ENCODE measurements at places on chromosomes 6 and 20. TPM values are rescaled to one million over a fixed set of nuclear protein-coding genes. Genes with fewer than 3 reads are reported as not detected.

GRCh38 chr6:167828325-167828956 lies 1.7 kb downstream of the AFDN start:
- H3K4me3 ChIP-seq, result peak overlapping the region; percentile 37
- DNase-seq, result no peak
- H3K27ac ChIP-seq, result peak overlapping the region; percentile 69
- peaks cover 67% of the 10 kb centered on the region for H3K4me1 ChIP-seq

Gene SAMD10
- total RNA-seq, result 3.5 TPM

Gene CST4
- total RNA-seq, result not detected

GRCh38 chr6:47810885-47811284 lies 29.1 kb downstream of the OPN5 start:
- H3K36me3 ChIP-seq, result no peaks in the 10 kb centered on the region
- H3K4me1 ChIP-seq, result no peaks in the 10 kb centered on the region
- H3K27ac ChIP-seq, result no peak overlapping the region
- H3K27me3 ChIP-seq, result no peaks in the 10 kb centered on the region
- DNase-seq, result no peak

DNA sequence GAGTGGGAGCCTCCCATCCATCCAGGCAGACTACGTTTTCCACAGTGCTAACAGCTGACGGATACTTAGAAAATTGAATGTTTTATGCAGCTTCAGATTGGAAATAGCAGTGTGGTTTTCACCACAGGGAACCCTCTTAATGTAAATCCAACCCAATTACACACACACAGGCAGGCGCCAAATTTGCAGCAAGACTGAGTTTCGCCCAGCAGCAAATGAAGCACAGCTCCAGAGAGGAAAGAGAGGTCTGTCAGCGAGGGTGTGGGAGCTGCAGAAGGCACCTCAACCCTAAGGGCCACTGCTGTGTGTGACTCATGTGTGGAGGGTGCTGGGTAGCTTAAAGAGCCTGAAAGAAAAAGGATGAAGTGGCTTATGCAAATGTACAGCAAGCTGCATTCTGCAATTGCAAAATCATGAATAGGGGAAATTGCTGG lies 365.7 kb downstream of the MAFB start:
- H3K4me3 ChIP-seq, result no peak overlapping the region
- no peak overlapping the region for H3K27ac ChIP-seq
- H3K27me3 ChIP-seq, result no peaks in the 10 kb centered on the region
- H3K36me3 ChIP-seq, result no peaks in the 10 kb centered on the region
- no peak for DNase-seq
- no peaks in the 10 kb centered on the region for H3K4me1 ChIP-seq

GRCh38 chr20:47356526-47357295 lies at the start of gene ZMYND8:
Gene ZMYND8 (minus strand): TSS chr20:47356699. CDS start chr20:47356670, 29 bp downstream.
- peak; percentile 86 for DNase-seq
- peak within 1 kb of the TSS; percentile 35 for H3K4me3 ChIP-seq
- H3K4me1 ChIP-seq, result peaks cover 100% of the 10 kb centered on the region

Gene HMGN3
- 105 TPM for total RNA-seq

DNA sequence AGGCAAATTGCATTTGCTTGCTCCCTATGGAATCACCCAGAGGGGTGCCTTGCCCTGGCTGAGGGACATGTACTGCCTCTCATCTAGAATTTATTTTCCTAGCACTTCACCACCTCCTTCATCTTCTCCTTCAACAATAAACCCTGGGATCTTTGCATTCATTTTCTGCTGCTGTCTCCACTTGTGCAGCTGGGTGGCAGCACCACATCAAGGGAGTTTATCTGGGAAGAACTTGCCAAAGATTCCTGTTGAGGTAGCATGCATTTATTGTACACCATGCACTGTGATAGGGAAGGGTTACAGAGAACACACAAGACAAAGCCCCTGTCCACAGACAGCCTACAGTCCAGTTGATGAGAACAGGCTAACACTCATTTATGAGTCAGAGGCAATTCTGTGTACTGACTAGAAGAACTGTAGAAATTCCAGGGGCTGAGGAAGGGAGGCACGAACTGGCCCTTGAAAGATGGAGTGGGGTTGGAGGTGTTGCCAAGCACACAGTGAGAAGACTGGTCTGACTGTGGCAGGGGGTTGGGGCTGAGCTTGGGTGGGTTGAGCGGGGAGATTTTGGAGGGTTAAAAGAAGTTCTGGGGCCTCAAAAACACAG lies 17.5 kb downstream of the C20orf173 start:
- H3K27me3 ChIP-seq, result no peaks in the 10 kb centered on the region
- no peak overlapping the region for H3K27ac ChIP-seq
- no peak for DNase-seq
- no peaks in the 10 kb centered on the region for H3K4me1 ChIP-seq
- H3K36me3 ChIP-seq, result peaks cover 47% of the 10 kb centered on the region

Gene HLA-G
- 0.45 TPM for total RNA-seq

Gene CLIC5
- total RNA-seq, result 272 TPM

Gene SCRT2
- total RNA-seq, result not detected

Gene OR12D1
- not detected for total RNA-seq

Gene TUBB2B
- total RNA-seq, result 1.5 TPM

DNA sequence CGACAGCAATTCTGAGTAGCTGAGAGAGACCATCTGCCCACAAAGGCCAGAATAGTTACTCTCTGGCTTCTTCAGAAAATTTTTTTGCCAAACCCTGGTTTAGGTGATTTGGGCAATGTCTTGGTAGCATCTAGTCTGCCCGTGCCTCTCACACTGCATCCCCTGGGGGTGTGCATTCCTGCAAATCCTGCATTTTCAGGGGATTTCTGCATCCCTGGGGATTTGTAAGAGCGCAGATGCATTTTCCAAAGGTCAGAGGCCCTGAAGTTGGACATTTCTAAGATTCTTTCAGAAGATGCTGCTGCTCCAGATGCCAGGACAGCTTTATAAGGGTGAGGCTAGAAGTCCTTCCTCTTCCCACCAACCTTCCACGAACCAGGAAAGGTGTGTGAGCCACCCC lies 4.0 kb downstream of the CST9 start:
- H3K36me3 ChIP-seq, result no peaks in the 10 kb centered on the region
- no peaks in the 10 kb centered on the region for H3K4me1 ChIP-seq
- no peak for DNase-seq
- H3K27ac ChIP-seq, result no peak overlapping the region
- no peaks in the 10 kb centered on the region for H3K27me3 ChIP-seq

- H3K4me1 ChIP-seq, result peaks cover 53% of the 10 kb centered on the region
- H3K4me3 ChIP-seq, result peak overlapping the region; percentile 92
- H3K27me3 ChIP-seq, result no peaks in the 10 kb centered on the region
- no peak for DNase-seq
- H3K27ac ChIP-seq, result no peak overlapping the region
These were observed 2.2 kb downstream of the ANKS1A start for GRCh38 chr6:34891296-34891695.

- H3K4me3 ChIP-seq, result no peak overlapping the region
- no peaks in the 10 kb centered on the region for H3K36me3 ChIP-seq
- DNase-seq, result no peak
- H3K27me3 ChIP-seq, result no peaks in the 10 kb centered on the region
- no peak overlapping the region for H3K27ac ChIP-seq
- peaks cover 33% of the 10 kb centered on the region for H3K4me1 ChIP-seq
These were observed 237.1 kb downstream of the ANKRD60 start for GRCh38 chr20:57991211-57991881.

DNA sequence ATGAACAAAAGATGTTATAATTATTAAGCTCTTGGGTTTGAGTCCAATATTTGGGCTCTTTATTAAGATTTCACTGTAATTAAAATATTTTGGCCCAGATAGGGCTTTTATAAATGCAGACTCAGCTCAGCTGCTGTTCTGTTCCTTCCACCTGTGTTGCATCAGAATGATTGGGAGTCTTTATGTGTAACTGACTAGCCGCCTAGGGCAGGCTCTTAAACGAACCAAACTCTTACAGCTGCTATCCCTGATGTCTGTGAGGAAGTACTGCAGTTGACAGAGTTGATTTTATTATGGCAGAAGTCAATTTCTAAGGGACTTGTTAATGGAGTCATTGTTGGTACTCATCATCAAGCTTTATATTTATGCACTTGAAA lies 144.7 kb downstream of the MYO6 start:
- no peak overlapping the region for H3K27ac ChIP-seq
- no peaks in the 10 kb centered on the region for H3K4me1 ChIP-seq
- H3K36me3 ChIP-seq, result no peaks in the 10 kb centered on the region
- no peak overlapping the region for H3K4me3 ChIP-seq
- DNase-seq, result no peak

Data from heart right ventricle (tissue), 16 donors.